ENCODE measurements at places on chromosomes 6 and 20.

DNA sequence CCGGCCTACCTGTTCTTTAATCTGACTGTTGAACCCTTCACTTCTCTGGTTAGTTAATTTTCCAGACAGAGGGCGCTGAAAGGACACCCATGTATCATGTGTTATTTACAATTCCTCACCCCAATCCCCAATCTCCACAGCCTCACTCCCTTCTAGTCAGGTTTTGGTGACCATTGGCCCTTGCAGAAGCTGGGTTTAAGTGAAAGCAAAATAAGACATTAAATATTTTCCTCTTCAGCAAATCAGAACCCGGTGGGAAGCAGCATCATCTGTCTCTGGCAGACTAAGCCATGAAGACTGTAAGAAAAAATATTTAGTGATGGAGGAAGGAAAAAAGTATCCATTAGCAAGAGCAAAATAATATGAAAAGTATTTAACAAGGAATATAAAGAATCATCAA lies 9.4 kb upstream of the HLA-DQA1 start:
- peak; percentile 20 for DNase-seq

DNA sequence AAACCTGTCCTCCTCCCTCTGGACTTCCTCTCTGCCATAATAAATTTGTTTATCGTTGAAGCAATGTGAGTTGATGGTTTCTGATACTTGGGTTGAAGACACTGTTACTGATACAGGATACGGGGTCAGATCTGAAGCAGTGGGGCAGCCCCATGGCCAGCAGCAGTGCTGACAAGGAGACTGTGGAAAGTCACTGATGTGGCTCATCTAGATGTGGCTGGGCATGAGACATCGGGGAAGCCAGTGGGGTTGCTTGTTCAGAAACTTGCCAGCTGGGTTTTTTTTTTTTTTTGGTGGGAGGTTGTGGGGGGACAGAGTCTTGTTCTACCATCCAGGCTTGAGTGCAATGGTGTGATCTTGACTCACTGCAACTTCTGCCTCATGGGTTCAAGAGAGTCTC lies 2.6 kb upstream of the BPI start:
- no peak for DNase-seq

GRCh38 chr20:44208770-44209169 lies 1.8 kb downstream of the OSER1 start:
- no peak for DNase-seq

GRCh38 chr20:21173485-21173884 lies 47.6 kb downstream of the KIZ start:
- no peak for DNase-seq

- no peak for DNase-seq
Observed at GRCh38 chr6:97705568-97705967, 422.6 kb upstream of the MMS22L start.

- DNase-seq: no peak
Observed at GRCh38 chr6:3793545-3793944, 42.0 kb upstream of the PXDC1 start.

DNA sequence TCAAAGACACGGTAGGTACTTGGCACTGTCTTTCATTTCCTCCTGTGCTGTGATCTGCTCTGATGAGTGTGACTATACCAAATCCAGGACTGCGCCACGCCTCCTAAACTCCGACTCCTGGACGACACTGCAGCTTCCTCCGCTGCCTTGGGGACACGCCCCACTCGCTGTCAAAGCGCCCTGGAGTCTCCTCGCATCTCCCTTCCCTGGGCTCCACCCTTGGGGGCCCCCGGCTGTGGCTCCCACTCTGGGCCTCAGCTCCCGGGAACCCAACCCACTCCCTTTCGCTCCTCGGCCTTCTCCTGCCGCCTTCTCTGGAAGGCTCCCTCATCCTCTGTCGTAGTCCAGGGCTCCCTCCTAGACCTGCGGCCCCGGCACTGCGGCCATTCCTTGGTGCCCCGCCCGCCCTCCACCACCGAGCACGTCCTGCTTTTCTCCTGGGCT lies 61.2 kb downstream of the RSPH3 start:
- DNase-seq: no peak

- DNase-seq: no peak
Observed at GRCh38 chr6:31614684-31615578, at the start of gene AIF1. Gene AIF1 (plus strand): TSS chr6:31615234. CDS start chr6:31615330, 96 bp downstream.

DNA sequence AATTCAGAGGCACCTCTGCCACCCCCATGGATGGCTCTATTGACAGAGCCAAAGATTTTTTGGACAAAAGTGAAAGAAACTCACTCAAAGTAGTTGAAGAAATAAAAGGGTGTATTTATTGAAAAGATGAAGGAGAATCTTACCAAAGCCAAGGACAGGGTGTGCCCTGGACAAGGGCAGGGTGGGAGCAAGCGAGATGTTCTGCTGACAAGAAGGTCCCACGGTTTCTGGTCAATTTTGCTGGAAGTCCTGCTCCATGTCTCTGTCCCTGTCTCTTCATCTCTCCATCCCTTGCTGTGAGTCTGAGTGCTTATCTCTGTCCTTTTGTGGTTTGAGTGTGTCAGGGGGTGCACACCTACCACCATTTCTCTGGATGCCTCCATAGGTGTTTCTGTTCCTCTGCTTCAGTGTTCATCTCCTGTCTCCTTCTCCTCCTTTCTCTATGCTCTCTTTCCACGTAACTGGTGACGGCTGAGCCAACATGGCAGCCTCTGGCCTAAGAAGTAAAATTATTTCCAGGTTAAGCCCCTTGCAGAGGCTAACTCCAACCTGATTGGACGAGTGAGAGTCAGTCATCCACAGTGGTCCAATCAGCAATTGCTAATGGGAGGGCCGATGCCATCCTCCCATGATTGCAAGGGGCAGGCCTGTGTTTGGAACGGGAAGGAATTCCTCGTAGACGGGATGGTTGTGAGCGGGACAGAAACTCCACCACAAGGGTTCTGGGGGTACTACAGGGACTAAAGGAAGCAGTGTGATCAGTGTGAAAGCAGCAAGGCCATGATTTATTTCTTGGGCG lies 502.1 kb upstream of the CDH4 start:
- no peak for DNase-seq

- DNase-seq: no peak
Observed at GRCh38 chr6:109461733-109462526, 6.4 kb upstream of the MICAL1 start.

GRCh38 chr20:19932170-19932667 lies 84.9 kb upstream of the NAA20 start:
- DNase-seq: no peak

- DNase-seq: peak; percentile 14
Observed at GRCh38 chr6:130365166-130366106, at the start of gene TMEM200A. Gene TMEM200A (plus strand): TSS chr6:130366017. CDS start chr6:130440423, 74,406 bp downstream.

- no peak for DNase-seq
Observed at GRCh38 chr6:40573221-40573620, 13.9 kb downstream of the LRFN2 start.

GRCh38 chr6:4382362-4382853 lies 247.0 kb upstream of the ECI2 start:
- DNase-seq: no peak

- no peak for DNase-seq
Observed at GRCh38 chr20:13085275-13085674, 76.5 kb downstream of the SPTLC3 start.

DNA sequence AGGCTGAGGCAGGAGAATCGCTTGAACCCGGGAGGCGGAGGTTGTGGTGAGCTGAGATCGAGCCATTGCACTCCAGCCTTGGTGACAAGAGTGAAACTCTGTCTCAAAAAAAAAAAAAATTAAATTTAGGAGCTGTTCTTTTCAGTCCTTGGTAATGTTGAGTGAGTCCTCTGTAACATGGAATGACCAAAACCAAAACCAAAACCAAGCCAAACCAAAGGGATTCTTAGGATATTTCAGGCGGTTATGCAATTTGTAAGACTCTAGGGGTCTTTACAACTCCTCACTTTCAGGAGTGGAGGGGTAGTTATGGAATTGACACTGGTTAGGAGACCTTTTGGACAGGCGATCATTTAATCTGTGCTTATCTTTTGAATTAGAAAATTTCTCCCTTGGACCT lies 15.8 kb downstream of the TIAM2 start:
- no peak for DNase-seq

- DNase-seq: no peak
Observed at GRCh38 chr6:132959639-132960326, 145.4 kb downstream of the RPS12 start.

All from CD4-positive, alpha-beta T cell treated with Interleukin-6 at 100 ng/mL for 8 hours (primary cell).